ENCODE measurements at places on chromosomes 3 and 15. TPM values are rescaled to one million over a fixed set of nuclear protein-coding genes. Genes with fewer than 3 reads are reported as not detected.

Gene MYO5A
- 45.4 TPM for total RNA-seq

Gene SI
- total RNA-seq: not detected

Gene BFSP2
- total RNA-seq: not detected

DNA sequence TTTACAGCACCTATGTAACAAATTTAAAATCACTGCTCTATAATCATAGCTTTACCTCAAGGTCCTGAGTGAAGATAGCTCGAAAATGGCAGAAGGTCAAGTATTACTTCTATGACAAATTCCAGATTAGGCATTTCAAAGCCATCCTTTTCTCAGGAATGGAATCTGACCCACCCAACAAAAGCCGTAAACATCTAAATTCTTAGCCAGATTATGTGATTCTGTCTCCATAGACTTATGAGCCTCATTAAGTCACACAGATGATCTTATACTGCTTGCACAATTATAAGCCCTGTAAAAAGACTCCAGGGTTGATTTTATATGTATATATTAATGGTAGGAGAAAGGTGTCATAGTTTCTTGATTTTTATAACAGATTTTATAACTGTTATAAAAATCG is 56.9 kb downstream of the CEP152 start:
- no peak for DNase-seq
- H3K4me1 ChIP-seq: peaks cover 4% of the 10 kb centered on the region
- H3K36me3 ChIP-seq: peaks cover 12% of the 10 kb centered on the region

- no peaks in the 10 kb centered on the region for H3K4me1 ChIP-seq
- DNase-seq: no peak
- no peaks in the 10 kb centered on the region for H3K27me3 ChIP-seq
- H3K36me3 ChIP-seq: peaks cover 17% of the 10 kb centered on the region
- no peak overlapping the region for H3K27ac ChIP-seq
Observed at GRCh38 chr3:49270156-49270500, 6.9 kb downstream of the C3orf62 start.

GRCh38 chr15:90394074-90394473 is 6.0 kb downstream of the IQGAP1 start:
- H3K4me1 ChIP-seq: peaks cover 65% of the 10 kb centered on the region
- peak overlapping the region; percentile 64 for H3K27ac ChIP-seq
- H3K27me3 ChIP-seq: no peaks in the 10 kb centered on the region
- peaks cover 45% of the 10 kb centered on the region for H3K36me3 ChIP-seq
- H3K4me3 ChIP-seq: no peak overlapping the region

Data from osteocyte (in vitro differentiated cells).